ENCODE measurements at places on chromosomes 1 and 21. TPM values are rescaled to one million over a fixed set of nuclear protein-coding genes. Genes with fewer than 3 reads are reported as not detected.

GRCh38 chr1:3703786-3704371 is 48.4 kb upstream of the CCDC27 start:
- DNase-seq = no peak

DNA sequence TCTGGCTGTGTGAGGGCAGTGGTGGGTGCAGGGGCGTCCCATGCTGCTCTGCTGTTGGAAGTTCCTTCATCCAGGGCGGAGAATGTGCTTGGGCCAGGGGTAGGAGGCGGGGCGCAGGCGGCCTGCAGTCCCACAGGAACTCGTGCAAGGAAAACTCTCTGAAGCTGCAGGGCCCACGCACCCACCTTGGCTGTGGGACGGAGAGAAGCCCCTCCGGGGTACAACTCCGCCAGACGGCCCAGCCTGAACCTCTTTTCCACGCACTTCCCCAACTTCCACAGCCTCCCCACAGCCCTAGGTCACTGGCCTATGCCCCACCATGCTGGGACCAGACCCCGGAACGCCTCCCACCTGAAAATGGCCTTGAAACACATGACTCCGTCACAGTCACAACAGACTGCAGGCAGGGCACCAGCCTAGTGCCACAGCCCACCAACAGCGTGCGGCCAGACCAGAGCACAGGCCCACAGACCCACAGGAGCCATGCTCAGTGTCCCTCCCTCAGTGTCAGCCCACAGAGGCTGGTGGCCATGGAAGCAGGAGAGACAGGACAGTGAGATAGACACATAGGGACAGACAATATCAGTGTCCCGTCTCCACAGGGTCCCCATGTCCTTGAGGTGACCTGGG is 47.8 kb downstream of the WNT9A start:
- DNase-seq = no peak

DNA sequence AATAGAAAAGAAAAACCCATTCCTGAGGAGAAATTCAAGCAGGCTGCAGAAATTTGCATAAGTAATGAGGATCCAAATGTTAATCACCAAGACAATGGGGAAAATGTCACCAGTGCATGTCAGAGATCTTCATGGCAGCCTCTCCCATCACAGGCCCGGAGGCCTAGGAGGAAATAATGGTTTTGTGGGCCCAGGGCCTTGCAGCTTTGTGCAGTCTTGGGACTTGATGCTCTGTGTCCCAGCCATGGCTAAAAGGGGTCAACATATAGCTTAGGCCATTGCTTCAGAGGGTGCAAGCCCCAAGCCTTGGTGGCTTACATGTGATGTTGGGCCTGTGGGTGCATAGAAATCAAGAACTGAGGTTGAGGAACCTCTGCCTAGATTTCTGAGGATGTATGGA is 22.7 kb downstream of the RAB3GAP2 start:
- DNase-seq = no peak

- DNase-seq = no peak
These were observed 27.8 kb downstream of the NTPCR start for GRCh38 chr1:232978091-232978634.

DNA sequence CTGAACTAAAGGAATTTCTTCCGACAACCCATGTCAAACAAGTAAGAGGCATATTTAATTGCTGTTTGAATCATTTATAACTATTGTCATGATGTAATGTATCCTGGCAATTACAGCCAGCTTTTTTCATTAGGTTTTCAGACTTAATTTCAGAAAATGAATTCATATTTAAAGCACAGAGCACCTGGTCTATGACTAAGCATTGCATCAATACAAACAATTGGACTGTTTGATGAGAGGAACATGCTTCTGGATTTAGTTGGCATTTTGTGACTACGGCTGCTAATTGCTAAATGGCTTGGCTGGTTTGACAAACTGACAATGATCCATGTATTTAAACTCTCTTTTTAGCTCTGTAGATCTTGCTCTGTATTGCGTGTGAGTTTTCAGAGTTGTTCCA is 853.4 kb downstream of the NCAM2 start:
- DNase-seq = no peak

- DNase-seq = no peak
These were observed 13.3 kb downstream of the F3 start for GRCh38 chr1:94528299-94528698.

DNA sequence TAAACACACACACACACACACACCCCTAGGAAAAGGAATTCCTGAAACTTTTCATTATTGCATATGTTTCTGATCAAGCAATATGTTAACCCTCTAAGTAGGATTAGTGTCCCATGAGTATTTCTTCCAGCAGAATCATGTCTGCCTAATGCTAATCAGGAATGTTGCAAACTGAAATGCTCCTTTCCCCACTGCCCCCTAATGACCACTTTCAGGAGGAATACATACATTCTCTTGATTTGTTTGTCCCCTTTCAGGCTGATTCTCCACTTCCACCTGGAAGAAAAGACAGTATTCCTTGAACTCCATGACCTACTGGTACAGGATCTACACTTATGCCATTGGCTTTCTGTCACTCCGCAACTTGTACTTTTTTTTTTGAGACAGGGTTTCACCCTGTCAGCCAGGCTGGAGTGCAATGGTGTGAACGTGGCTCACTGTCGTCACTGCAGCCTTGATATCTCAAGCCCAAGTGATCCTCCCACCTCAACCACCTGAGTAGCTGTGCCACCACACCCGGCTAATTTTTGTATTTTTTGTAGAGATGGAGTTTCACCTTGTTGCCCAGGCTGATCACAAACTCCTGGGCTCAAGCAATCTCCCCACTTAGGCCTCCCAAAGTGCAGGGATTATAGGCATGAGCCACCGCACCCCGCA is 56.7 kb downstream of the LRIG2 start:
- no peak for DNase-seq

GRCh38 chr1:72397786-72398185 is 115.4 kb upstream of the NEGR1 start:
- DNase-seq = no peak

The OR2T11 gene
- total RNA-seq = not detected

The PPIAL4G gene
- total RNA-seq = under 0.01 TPM

The RHD gene
- 2.3 TPM for total RNA-seq

Data from skin of body (tissue), 3 donors.